ENCODE measurements at places on chromosomes 3 and 15. TPM values are rescaled to one million over a fixed set of nuclear protein-coding genes. Genes with fewer than 3 reads are reported as not detected.

DNA sequence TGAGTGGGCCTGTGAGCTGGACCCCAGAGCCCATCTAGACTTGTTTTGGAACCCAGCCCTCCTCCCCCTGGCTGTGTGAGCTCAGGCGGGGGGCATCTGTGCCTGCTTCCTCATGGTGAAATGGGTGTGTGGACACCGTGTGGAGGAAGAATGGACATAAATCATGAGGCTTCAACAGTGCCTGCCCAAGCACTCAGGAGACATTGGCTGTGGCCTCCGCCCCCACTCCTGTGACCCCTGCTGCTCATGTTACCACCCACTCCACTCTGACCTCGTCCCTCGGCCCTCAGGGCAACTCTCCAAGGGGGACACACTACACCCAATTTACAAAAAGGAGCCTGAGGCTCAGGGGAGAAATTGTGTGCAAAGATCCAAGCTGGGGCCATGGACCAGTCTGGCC is 16.6 kb downstream of the TPRA1 start:
- no peak overlapping the region for H3K4me3 ChIP-seq
- no peak overlapping the region for H3K27ac ChIP-seq
- no peaks in the 10 kb centered on the region for H3K4me1 ChIP-seq
- DNase-seq, result no peak

GRCh38 chr3:102745881-102746280 is 311.1 kb downstream of the ZPLD1 start:
- H3K27ac ChIP-seq, result no peak overlapping the region
- no peaks in the 10 kb centered on the region for H3K36me3 ChIP-seq
- H3K27me3 ChIP-seq, result no peaks in the 10 kb centered on the region
- peak; percentile 43 for DNase-seq

GRCh38 chr3:58299839-58300516 is 6.1 kb upstream of the RPP14 start:
- no peaks in the 10 kb centered on the region for H3K4me1 ChIP-seq
- DNase-seq, result peak; percentile 74
- no peak overlapping the region for H3K4me3 ChIP-seq
- H3K27ac ChIP-seq, result no peak overlapping the region
- no peaks in the 10 kb centered on the region for H3K36me3 ChIP-seq

CTXN2 gene
- total RNA-seq, result not detected

KCNMB2 gene
- total RNA-seq, result not detected

- H3K27ac ChIP-seq, result no peak overlapping the region
- H3K4me1 ChIP-seq, result no peaks in the 10 kb centered on the region
- no peak for DNase-seq
- no peaks in the 10 kb centered on the region for H3K27me3 ChIP-seq
- H3K36me3 ChIP-seq, result no peaks in the 10 kb centered on the region
Observed at GRCh38 chr3:105377716-105378115, 11.0 kb downstream of the ALCAM start.

- H3K4me1 ChIP-seq, result no peaks in the 10 kb centered on the region
- no peak overlapping the region for H3K27ac ChIP-seq
- DNase-seq, result no peak
- H3K36me3 ChIP-seq, result no peaks in the 10 kb centered on the region
- no peak overlapping the region for H3K4me3 ChIP-seq
- no peaks in the 10 kb centered on the region for H3K27me3 ChIP-seq
Observed at GRCh38 chr15:47839233-47839825, 122.0 kb downstream of the SEMA6D start.

- no peaks in the 10 kb centered on the region for H3K36me3 ChIP-seq
- DNase-seq, result no peak
- H3K27me3 ChIP-seq, result no peaks in the 10 kb centered on the region
- H3K4me3 ChIP-seq, result no peak overlapping the region
Observed at GRCh38 chr3:122826278-122826677, 31.4 kb downstream of the SLC49A4 start.

ULK3 gene
- 29.1 TPM for total RNA-seq

GRCh38 chr3:42704136-42704841 is 1.7 kb upstream of the HHATL start:
- H3K36me3 ChIP-seq, result no peaks in the 10 kb centered on the region
- H3K27ac ChIP-seq, result no peak overlapping the region
- DNase-seq, result no peak

SLC12A1 gene
- not detected for total RNA-seq

GRCh38 chr3:55427739-55428138 is 59.4 kb downstream of the WNT5A start:
- H3K27me3 ChIP-seq, result no peaks in the 10 kb centered on the region
- H3K36me3 ChIP-seq, result no peaks in the 10 kb centered on the region
- no peaks in the 10 kb centered on the region for H3K4me1 ChIP-seq
- no peak for DNase-seq
- no peak overlapping the region for H3K27ac ChIP-seq

DNA sequence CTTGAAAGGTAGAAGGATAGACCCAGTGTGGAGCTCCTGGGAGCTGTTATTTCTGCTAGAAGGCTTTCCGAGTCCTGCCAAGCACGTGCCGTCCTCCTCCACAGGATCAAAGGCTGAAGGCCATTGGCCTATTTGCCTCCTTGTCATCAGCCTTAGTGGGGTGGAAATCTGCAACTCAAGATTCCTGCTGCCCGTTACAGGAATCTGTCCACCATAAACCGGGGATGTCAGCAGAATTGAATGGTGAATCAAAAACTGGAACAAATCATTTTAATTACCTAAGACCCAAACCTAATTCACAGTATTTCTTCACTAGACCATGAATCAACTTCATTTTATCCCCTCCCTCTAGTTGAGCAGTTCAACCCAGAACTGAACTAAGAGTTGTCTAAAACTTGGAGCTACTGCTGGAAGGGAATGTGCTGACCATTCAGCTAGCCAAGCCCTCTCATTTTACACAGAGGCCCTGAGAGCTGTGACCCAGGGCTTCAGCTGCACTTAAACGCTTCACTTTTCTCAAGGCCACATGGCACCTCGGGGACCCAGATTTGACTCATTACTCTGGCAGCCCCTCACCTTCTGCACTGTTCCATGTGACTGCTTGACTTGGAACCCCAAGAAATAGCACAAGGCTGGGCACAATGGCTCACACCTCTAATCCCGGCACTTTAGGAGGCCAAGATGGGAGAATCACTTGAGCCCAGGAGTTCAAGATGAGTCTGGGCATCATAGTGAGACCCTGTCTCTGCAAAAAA is 36.8 kb upstream of the KIF23 start:
- DNase-seq, result no peak
- no peaks in the 10 kb centered on the region for H3K36me3 ChIP-seq
- H3K27me3 ChIP-seq, result no peaks in the 10 kb centered on the region

APBA2 gene
- 1.1 TPM for total RNA-seq

- H3K36me3 ChIP-seq, result peaks cover 53% of the 10 kb centered on the region
- no peak for DNase-seq
- H3K4me1 ChIP-seq, result peaks cover 12% of the 10 kb centered on the region
- no peak overlapping the region for H3K4me3 ChIP-seq
- no peaks in the 10 kb centered on the region for H3K27me3 ChIP-seq
Observed at GRCh38 chr3:58077596-58078285, 69.5 kb downstream of the FLNB start.

PATL2 gene
- not detected for total RNA-seq

DNA sequence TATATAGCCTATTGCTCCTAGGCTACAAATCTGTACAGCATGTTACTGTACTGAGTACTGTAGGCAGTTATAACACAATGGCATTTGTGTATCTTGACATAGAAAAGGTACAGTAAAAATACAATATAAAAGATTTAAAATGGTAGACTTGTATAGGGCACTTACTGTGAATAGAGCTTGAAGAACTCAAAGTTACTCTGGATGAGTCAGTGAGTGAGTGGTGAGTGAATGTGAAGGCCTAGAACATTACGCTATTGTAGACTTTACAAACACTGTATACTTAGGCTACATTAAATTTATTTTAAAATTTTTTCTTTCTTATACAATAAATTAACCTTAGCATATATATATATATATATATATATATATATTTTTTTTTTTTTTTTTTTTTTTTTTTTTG is 140.0 kb upstream of the UBE2E1 start:
- no peaks in the 10 kb centered on the region for H3K36me3 ChIP-seq
- H3K4me3 ChIP-seq, result no peak overlapping the region
- DNase-seq, result peak; percentile 60
- H3K27me3 ChIP-seq, result no peaks in the 10 kb centered on the region

DNA sequence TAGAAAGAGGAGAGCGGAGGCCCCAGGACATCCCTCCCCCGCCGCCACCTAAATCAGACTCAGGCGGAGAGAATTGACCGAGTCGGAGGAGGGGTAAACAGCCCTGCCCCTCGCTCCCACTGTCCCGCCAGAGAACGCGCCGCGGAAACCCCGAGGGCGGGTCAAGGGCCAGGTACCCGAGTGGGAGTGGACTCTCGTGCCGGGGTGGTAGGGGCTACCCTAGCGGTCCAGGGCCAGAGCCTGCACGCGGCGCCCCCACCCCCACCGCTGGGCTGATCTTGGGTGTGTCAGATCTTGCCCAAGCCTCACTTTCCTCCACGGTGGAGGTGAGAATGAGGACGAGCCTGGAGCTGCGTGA is 19.0 kb downstream of the SPATA12 start:
- no peaks in the 10 kb centered on the region for H3K27me3 ChIP-seq
- H3K27ac ChIP-seq, result no peak overlapping the region
- DNase-seq, result no peak
- H3K36me3 ChIP-seq, result no peaks in the 10 kb centered on the region
- peak overlapping the region; percentile 76 for H3K4me3 ChIP-seq

- no peak overlapping the region for H3K27ac ChIP-seq
- H3K36me3 ChIP-seq, result no peaks in the 10 kb centered on the region
Observed at GRCh38 chr15:71323584-71323983, 208.3 kb downstream of the THSD4 start.
